ENCODE measurements at places on chromosomes 12 and 14.
A peak's percentile ranks its signal among the peaks of the same experiment; 100 is the strongest.

DNA sequence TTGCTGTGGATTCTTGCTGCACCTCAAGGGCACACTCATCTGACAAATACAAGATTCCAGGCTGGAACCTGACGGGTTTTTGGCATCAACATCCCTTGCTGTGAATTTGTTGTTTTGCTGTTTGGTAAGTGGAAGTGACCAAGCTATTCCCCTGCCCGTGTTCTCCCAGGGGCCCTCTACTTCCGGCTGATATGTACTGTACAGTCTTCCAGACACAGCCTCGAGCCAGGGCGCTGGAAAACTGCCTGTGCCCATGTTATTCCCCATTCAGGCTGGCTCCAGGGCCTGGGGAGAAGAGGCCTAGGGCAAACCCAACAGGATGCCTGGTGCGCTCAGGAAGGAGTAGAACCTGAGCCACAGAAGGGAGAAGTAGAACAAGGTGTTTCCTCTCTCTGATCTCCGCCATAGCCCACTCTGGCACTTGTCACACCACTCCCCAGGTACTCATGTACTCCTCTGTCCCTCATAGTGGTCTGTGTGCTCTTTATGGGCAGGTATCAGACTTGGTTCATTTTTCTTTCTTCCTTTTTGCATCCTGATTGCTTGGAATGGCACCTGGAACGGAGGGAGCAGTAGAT lies 67.8 kb upstream of the LTA4H start:
- DNase-seq: no peak

- DNase-seq: no peak
Observed at GRCh38 chr14:100822013-100822412, 3.9 kb upstream of the MEG3 start.

DNA sequence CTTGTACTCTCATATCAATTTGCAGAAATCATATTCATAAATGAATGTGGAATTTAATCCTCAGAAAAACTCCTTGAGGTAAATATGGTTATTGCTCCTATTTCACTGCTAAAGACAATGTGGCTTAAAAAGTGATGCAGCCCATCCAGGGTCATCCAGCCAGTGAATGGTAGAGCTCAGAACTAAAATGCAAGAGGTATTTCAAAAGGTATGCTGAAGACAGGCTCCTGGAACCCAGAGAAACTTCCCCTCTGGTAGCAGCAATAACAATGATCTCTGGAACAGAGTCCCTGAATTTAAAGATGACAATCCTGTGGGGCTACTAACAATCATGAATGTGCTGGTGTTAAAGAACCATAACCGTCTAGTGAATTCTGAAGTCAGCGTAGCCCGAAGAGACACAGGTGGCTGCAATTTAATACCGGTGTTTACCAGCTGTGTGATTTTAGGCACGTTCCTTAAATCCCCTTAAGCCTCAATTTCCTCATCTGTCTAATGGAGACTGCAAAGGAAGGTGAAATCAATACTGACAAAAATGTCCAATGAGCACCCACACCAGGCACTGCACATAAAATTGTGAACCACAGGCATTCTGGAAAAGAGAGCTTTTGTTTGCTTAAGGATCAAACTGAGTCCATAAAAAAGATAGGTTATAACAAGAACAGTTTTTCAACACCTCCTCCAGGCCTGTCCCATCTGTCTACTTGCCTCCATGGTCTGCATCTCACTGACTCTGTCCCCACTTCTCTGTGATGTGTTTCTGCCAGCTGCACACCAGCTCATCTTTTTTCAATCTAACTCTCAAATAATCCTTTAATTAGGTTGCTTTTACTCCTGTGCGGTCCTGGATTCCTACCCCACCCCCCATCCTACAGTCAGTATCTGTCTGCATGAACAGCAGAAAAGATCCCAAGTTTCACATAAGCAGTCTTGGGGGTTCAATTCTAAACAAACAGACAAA lies 10.5 kb downstream of the TM7SF3 start:
- DNase-seq: no peak

- peak; percentile 97 for DNase-seq
Observed at GRCh38 chr12:65602610-65603295, 221.5 kb upstream of the HMGA2 start.

GRCh38 chr14:77375973-77376770 lies 722 bp downstream of the TMED8 start:
- peak; percentile 9 for DNase-seq

GRCh38 chr14:32606301-32606700 lies 277.2 kb downstream of the AKAP6 start:
- DNase-seq: no peak

- DNase-seq: peak; percentile 57
Observed at GRCh38 chr12:69898236-69898635, 73.2 kb downstream of the MYRFL start.

DNA sequence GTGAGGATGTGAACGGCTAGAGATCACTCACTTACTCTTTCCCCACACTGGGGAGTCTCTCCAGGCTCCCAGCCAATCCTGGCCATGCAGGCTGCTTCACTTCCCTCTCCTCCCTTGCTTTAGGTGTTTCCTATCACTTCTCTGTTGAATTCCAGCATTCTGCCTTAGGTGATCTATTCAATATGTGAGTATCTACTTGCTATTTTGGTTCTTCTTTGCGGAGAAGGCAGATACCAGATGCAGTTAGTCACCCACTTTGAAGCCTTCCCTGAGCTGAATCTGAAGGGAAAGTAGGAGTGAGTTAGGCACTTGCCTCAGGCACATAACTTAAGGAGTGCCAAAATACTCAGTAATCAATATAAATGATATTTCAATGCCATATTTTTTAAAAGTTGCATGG lies 36.0 kb upstream of the FAR2 start:
- DNase-seq: peak; percentile 1

DNA sequence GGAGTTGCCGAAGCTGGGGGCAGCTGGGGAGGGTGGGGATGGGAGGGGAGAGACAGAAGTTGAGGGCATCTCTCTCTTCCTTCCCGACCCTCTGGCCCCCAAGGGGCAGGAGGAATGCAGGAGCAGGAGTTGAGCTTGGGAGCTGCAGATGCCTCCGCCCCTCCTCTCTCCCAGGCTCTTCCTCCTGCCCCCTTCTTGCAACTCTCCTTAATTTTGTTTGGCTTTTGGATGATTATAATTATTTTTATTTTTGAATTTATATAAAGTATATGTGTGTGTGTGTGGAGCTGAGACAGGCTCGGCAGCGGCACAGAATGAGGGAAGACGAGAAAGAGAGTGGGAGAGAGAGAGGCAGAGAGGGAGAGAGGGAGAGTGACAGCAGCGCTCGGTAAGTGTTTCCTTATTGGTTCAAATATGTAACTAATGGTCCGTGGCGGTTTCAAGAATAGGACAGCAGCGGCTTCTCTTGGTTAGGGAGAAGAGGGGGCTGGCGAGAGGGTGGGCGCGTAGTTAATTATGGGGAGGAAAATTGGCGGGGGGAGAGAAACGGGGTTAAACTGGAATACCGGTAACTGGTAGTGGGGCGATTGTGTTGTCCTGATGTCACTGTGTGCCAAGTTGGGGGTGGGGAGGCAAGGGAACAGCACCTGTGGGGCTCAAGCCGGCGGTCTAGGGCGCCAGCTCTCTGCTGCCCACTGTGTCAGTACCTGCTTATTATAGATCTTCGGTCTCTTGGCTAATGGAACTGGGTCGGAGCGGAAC lies 8.4 kb downstream of the HOXC8 start:
- DNase-seq: peak; percentile 44

GRCh38 chr12:6461401-6462233 lies 8.9 kb downstream of the VAMP1 start:
- no peak for DNase-seq

- DNase-seq: no peak
Observed at GRCh38 chr14:90274019-90274418, 17.7 kb downstream of the PSMC1 start.

- no peak for DNase-seq
Observed at GRCh38 chr12:25819691-25820090, 138.8 kb upstream of the RASSF8 start.

DNA sequence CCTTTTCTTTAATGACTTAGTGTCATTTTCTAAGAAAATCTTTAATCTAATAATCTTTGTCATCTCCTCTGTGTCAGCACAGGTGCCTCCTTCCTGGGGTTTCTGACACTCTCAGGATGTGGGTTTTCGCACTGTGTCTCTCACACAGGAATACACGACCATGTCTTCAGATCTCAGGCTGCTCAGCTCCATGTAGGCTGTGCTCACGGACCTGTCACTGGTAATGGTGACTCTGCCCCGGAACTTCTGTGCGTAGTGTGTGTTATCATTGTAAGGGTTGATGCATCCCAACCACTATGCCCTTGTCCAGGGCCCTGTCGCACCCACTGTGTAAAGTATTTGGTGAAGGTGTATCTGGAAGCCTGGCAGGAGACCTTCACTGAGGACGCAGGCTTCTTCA lies 647.8 kb downstream of the TMEM121 start:
- DNase-seq: no peak

DNA sequence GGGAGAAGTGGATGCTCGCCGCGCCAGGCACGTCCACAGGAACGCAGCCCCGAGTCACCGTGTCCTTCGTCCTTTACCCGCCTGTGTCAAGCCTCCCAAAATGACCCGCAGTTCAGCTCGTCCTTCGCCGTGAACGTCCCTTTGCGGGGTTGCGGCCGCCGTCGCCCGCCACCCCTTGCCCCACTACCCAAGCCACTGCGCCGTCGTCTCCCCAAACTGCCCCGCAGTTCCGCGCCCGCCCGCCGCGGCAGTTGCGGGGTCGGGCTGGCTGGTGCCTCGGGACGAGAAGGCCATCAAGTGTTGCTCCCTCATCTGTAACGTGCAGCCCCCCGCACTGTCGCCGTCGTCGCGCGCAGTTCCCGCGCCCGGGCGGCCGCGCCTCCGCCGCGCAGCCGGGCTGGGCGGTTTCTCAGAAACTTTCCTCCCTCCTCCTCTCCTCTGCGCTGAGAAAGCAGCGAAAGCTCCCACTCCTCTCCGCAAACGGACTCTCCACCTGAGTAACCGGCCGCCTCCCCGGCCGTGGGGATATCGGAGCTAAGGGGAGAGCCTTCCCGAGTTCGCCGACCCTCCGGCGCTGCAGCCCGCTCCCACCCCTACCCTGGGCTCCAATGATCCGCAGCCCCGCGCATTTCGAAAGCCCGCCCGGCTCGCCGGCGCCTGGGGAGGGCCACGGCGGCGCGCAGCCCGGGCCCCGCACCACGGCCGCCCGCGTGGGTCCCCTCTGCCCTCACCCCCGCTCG lies 6.7 kb downstream of the CDKN1B start:
- DNase-seq: peak; percentile 65

DNA sequence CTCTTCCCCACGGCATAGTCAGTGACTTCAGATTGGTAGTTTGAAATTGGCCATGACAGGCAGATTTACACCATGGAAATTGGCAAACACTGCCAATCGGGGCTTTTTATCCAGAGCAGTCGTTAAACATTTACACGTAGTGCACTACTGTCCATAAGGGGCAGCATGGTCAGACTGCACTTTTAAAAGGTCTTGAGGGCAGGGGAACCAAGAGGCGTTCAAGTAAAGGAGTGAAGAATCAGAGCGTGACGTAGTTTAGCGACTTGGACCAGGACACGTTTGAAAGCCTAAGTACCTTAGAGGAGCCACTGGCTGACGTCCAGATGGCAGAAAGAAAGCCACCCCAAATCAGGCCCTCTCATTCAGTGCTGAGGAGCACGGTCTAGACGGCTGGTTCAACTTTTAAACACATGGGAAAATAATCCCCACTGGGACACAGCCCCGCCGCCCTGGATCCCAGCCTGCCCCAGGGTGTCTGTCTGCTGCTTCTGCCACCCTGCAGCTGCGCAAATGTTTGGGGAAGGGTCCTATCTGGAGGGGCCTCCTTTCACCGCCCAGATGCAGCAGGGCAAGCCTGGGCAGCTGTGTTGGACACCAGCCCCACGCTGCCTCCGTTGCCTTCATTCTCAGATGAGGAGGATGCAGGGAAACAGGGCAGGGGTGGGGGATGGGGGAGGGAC lies 52.5 kb upstream of the PPP2R5C start:
- no peak for DNase-seq

- DNase-seq: no peak
Observed at GRCh38 chr12:24172031-24172772, 222.7 kb upstream of the SOX5 start.

- no peak for DNase-seq
Observed at GRCh38 chr12:29234965-29235626, 86.0 kb downstream of the FAR2 start.

GRCh38 chr12:67621926-67622325 lies 26.6 kb upstream of the DYRK2 start:
- DNase-seq: no peak

GRCh38 chr12:91785655-91786498 lies 359.8 kb downstream of the BTG1 start:
- DNase-seq: no peak

- no peak for DNase-seq
Observed at GRCh38 chr14:101577221-101577909, 16.1 kb downstream of the DIO3 start.

- DNase-seq: no peak
Observed at GRCh38 chr12:4268329-4269181, 5.0 kb upstream of the CCND2 start.

GRCh38 chr14:96095058-96095457 lies 55.9 kb downstream of the C14orf132 start:
- DNase-seq: peak; percentile 36

DNA sequence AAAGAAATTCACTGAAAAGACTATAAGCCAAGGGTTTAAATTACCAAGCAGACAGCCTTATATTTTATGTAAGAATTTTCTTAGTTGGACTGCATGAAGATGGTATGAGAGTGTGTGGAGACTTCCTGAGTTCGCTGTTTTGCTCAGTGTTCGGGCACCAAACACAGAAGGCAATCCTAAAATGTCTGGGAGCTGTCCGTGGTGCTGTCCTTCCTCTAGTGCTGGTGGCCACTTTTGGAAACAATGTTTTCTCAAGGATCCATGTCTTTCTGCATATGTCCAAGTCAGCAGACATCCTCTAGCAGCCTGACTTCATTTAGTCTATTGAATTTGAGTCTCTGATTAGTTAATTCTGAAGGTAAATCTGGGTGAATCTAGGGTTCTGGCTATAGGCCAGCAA lies 135.8 kb downstream of the SLC8A3 start:
- peak; percentile 15 for DNase-seq

DNA sequence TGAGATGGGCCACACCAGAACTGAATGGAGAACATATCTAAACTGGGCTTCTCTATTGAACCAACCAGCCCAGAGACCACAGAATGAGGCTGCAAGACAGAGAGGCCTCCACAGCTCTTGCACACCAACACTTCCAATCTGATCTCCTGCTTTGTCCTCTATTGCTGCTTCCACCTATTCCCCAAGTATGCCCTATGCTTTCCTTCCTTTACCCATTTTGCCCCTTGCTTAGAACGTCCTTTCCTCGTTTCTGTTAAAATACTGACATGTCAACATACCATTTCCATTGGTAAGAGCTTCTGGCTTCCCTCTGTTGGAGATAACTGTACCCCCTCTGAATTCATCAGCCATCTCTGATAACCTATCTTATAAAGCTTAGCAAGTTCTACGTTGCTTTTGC lies 2.8 kb downstream of the SLC2A13 start:
- DNase-seq: no peak

DNA sequence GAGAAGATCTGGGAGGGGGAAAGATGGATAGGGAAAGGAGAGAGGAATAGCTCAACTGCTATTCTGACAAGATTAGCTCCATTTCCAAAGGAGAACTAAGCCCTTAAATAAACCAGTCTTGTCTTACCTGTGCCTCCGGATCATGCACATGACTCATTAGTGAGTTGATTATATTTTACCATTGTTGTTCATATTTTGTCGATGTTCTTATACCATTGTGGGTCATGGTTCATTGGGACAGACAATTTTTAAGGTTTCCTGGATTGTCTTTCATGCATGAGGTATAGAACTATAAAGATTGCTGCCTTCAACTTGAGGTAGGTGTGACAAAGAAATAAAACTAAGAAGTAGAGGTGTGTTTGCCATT lies 243.0 kb upstream of the ATP2B1 start:
- no peak for DNase-seq
